Temporal lobe (tissue), 4 donors: ENCODE measurements at places on chromosomes 2 and 18. TPM values are rescaled to one million over a fixed set of nuclear protein-coding genes. Genes with fewer than 3 reads are reported as not detected.

Gene LAMA3
- 2.5 TPM for total RNA-seq

Gene ABCA12
- total RNA-seq: 0.74 TPM

Gene CEP68
- 48.2 TPM for total RNA-seq

Gene FOXI3
- 0.25 TPM for total RNA-seq

Gene BCL2
- 17.7 TPM for total RNA-seq

Gene USP37
- total RNA-seq: 32.5 TPM

Gene CCDC102B
- total RNA-seq: 12.5 TPM

Gene GCG
- total RNA-seq: 0.49 TPM

Gene POLR1A
- 11.1 TPM for total RNA-seq

Gene GAREM2
- 10.6 TPM for total RNA-seq

Gene MYCN
- total RNA-seq: 47.5 TPM

Gene RAB6C
- total RNA-seq: 0.98 TPM

Gene M1AP
- total RNA-seq: not detected

Gene UGT1A10
- total RNA-seq: not detected

Gene MEMO1
- total RNA-seq: 50.4 TPM

Gene SCYGR4
- not detected for total RNA-seq

Gene SLC8A1
- total RNA-seq: 109 TPM

Gene ASIC4
- 3.4 TPM for total RNA-seq

Gene BBS5
- 14.8 TPM for total RNA-seq

Gene MALL
- 1.5 TPM for total RNA-seq

Gene KIDINS220
- total RNA-seq: 583 TPM

Gene ASB3
- 64.9 TPM for total RNA-seq

Gene FLACC1
- 3.0 TPM for total RNA-seq

Gene EIF4E2
- 30.5 TPM for total RNA-seq

Gene TUBB8B
- not detected for total RNA-seq

Gene DNER
- 75.7 TPM for total RNA-seq

Gene CHRNG
- total RNA-seq: not detected

Gene CDK15
- under 0.01 TPM for total RNA-seq

Gene CNDP1
- total RNA-seq: 0.49 TPM

Gene SERPINB13
- under 0.01 TPM for total RNA-seq

Gene BMP10
- not detected for total RNA-seq

Gene RAX
- total RNA-seq: not detected

Gene PJVK
- 4.2 TPM for total RNA-seq

Gene REG3A
- not detected for total RNA-seq
